ENCODE measurements at places on chromosomes 2 and 18.

DNA sequence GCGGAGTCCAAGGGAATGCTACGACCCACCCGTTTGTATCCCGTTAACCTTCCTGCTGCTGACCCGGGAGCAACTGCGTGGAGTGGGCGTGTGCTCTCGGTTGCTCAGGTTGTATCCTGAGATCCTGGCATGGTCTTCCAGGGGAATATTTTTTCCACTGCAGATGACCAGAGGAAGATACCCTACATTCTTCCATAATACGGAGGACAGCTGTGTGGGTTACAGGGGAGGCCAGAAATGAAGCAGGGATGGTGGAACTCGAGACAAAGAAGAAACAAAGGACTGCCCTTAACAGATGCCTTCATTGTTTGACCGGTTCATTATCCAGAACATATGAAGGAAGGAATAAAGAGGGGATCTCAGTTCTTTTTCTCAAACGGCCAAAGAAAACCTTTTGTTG is 39.8 kb upstream of the CAB39 start:
- DNase-seq, result no peak

- no peak for DNase-seq
These were observed 15.0 kb upstream of the MARCHF4 start for GRCh38 chr2:216387262-216387661.

DNA sequence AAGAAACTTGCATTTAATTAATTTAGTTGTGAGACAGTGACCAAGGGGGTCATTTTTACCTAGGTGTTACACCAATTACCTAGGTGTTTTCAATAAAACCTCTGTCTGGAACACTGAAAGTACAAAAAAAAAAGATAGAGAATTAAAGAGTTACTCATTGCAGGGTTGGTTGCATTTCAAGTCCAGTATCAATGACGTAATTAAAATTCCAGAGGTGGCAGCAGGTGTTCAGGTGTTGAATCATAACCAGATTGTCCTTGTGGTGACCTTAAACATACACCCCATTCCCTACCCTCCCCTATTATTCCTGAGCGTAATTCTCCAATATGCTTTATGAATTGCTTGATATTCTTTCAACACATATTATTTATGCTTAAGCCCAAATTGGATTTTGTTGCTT is 352.0 kb upstream of the SLC8A1 start:
- DNase-seq, result no peak

DNA sequence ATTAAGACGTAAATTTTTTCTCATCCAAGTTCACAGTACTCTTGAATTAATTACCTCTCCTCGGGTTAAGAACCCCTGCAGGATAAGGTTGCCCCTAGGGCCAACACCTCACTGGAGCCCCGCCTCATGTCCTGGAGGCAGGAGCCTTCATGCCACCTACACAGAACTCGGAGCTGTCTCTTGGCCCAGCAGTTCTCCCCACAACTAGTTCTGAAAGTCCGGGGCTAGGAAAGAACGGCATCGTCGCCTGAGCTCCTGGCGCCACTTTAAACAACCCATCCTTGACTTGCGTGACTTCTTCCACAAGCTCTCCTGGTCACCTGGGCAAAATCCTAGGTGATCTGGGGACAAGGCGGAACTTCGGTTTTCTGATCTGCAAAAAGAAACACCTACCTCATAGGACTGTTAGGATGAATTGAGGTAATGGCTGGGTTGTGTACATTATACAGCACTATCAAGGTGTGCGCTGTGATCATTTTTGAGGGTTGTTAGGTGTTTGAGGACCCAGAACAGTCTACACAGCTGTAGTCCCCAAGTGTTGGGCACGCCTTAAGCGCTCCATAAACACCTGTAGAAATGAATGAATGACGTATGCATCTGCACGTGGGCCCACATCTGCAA is 641 bp upstream of the ITGA6 start:
- DNase-seq, result no peak

GRCh38 chr2:150480971-150481830 is 6.3 kb downstream of the RND3 start:
- no peak for DNase-seq

- no peak for DNase-seq
These were observed 7.9 kb upstream of the INHBB start for GRCh38 chr2:120338015-120338414.

Data from amygdala (tissue), 56 donors.